Activated gamma-delta T cell treated with anti-CD3 and anti-CD28 coated beads, Interleukin-2, amount 50 U/mL, for 16 hours (primary cell): ENCODE measurements at places on chromosomes 3 and 15.
A peak's percentile ranks its signal among the peaks of the same experiment; 100 is the strongest.

- no peak for DNase-seq
These were observed 4.2 kb upstream of the CCR2 start for GRCh38 chr3:46349484-46350261.

GRCh38 chr3:197835509-197835908 is 44.5 kb downstream of the LRCH3 start:
- DNase-seq: no peak

DNA sequence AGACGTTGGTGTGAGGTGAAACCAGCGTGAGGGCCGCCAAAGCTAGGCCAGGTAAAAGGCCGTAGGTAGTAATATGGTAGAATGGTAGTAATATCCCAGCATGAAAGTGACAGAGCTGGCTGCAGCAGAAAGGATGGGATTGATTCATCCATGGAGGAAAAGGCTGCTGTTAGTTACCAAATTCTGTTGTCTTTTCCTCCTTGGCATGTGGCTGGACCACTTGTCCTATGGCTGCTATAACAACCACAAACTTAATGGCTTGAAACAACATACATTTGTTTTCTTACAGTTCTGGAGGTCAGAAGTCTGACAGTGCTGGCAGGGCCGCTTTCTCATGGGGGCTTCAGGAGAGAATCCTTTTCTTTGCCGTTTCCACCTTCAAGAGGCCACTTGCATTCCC is 47.8 kb upstream of the CHST2 start:
- no peak for DNase-seq

GRCh38 chr3:13700889-13701288 is 152.0 kb downstream of the FBLN2 start:
- DNase-seq: no peak

DNA sequence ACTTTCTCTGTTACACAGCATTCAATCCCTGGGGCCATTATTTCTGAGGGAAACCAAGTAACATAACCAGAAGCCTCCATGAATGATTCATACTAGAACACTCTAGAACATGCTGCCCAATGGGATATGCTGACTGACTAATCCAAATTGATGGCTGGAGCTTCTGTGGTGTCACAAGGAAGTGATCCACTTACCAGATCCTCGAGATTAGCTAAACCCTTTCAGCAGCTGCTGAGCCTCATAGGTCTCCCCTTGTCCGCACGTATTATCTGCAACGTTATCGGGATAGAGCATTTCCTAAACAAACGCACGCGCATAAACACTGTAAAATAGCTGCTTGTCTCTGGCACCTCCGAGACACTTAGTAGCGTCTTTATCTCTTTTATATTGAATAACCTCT is 61.2 kb upstream of the PROK2 start:
- DNase-seq: no peak

DNA sequence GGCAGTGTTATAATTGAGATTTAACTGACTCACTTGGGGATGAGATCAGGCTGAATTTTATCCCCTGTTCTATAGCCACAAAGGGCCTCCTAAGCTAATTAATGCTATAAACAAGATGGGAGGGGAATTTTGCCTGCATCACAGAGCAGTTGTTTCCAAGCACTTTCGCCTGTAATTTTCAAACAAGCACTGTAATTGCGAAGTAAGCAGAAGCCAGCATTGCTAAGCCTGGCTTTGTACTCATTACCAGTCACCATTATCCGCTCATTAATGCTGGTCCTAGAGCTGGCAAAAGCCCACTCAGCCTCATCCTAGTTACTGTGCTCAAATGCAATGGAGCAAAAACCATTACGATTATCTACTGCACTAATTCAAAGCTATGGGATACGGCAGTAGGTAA is 356.6 kb upstream of the UBE2E2 start:
- DNase-seq: no peak

DNA sequence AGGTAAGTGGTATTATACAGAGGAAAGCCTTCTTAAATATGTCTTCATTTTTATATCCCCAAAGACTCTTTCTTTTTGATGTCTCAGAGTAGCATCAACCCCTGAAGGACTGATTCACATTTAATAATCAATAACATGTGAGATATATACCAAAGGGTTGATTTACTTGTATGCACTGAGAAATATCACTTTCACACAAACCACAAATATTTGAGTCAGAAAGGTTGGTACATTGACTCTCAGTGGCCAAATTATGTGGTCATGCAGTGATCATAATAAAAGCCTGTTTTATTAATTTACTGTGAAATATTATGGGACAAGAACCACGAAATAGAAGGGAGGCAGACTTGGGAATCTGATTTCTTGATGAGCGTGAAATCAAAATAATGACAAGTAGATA is 329.0 kb downstream of the GBE1 start:
- DNase-seq: no peak

GRCh38 chr3:135090020-135090717 is 295.1 kb downstream of the EPHB1 start:
- DNase-seq: no peak

DNA sequence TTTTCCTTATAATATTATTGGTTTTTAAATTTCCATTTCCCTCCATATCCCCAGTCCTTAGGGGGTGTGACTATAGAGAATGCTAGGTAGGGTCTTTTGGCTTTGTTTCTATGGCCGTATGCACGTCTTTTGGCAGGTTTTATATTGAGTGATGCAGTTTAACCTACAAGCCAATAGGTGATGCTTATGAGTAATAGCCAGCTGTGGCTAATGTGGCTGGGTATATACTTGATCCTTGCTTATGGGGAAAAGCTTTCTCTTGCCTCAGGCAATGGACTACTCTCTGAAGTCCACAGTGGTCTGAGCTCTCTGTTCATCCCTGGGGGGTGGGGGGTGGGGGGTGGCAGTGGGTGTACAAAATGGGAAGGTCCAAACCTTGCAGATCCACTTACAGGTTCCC is 223.9 kb downstream of the MFSD1 start:
- no peak for DNase-seq

DNA sequence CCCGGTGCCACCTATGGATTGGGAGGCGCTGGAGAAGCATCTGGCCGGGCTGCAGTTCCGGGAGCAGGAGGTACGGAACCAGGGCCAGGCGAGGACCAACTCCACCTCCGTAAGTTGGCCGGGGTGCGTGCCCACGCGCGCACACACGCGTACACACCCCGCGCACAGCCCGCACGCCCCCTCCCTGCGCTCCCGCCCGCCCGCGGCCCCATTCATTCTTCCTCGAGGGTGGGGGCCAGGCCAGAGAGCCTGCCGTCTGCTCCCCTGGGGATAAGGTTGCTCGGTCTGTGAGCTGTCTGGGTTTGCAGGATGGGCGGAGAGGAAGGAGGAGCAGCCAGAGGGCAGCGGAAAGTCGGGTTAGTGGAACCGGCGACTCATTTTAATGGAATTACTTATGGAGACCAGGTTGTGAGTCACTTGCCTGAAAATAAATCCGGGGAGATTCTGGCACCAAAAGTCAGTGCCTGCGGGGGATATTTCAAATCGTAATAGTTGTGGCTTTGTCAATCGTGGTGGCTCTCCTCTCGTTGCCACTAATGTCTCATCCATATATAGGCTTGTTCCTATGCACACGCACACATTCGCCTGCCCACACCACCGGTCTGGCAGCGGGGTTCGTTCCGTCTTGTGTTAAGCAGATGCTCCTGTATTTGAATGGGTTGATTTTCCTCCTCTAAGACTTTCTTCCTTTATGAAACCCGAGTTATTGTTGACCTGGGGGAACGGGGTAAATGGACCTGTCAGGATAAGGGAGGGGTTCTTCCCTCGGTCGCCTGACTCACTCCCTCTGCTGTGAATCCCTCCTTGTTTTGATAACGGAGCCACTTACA is 223.4 kb upstream of the IL12A start:
- DNase-seq: no peak

GRCh38 chr15:84788500-84788899 is 28.7 kb upstream of the ALPK3 start:
- DNase-seq: no peak

GRCh38 chr3:10004506-10004905 is 17.9 kb upstream of the EMC3 start:
- DNase-seq: no peak

DNA sequence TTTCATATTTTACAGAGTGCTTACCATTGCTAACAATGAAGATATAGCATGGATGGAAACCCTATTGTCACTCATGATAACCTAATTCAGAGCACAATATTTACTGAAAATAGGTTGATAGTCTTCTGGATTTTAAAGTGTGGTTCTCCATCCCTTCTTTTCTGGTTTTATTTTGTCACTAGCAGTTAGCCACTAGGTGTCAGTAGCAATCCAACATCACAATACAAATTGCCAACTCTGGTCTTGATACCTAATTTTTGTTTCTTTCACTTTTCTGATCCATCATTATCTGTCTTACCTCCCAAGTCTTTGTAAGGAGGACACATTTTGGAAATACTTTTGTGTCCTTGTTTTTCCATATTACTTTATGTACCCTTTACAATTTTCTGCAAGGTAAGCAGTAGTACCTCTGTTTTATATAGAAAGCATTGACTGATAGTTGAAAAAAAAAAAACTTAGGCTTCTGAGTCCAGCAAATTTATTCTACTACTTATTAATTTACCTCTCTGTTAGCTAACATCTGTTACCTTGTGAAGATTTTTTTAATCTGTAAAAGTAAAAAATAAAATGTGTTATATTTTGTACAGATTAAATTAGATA is 28.3 kb upstream of the CRYBG3 start:
- no peak for DNase-seq

DNA sequence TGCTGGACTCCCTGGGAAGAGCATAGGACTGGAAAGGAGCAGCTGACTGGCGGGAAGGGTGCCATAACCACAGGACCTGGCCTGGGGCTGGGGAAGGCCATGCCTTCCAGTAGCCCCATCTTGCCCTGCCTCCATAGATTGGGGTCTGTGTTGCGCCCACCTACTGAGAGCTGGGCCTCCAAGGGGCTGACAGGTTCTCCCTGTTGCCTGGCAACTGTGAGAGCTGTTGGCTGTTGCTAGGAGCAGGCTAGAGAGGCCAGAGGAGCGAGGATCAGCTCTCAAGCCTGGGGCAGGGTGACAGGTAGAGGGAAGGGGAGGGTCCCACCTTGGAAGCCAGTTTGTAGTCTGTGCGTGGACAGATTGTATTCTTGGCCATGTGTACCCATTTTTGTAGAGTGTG is 2.8 kb upstream of the GNAI2 start:
- no peak for DNase-seq

GRCh38 chr15:63752075-63752684 is 81.6 kb downstream of the HERC1 start:
- DNase-seq: peak; percentile 14

- DNase-seq: no peak
These were observed 52.9 kb upstream of the BCL6 start for GRCh38 chr3:187798126-187798525.

DNA sequence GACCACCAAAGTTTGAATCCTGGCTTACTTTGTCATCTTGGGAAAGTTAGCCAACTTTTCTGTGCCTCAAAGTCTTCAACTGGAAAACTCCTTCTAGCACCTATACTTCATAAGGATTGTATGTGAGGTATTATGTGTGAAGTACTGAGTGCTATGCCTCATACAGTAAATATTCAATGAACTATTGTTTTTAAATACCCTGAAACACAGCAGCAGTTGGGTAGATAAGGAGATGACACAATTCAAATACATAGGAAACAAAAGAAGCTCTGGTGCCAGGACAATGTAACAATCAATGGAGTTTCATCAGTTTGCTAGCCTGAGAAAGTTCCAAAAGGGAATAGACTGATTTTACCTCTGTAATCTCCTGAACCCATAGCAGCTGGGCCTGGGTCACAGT is 43.3 kb downstream of the TUBGCP4 start:
- no peak for DNase-seq

DNA sequence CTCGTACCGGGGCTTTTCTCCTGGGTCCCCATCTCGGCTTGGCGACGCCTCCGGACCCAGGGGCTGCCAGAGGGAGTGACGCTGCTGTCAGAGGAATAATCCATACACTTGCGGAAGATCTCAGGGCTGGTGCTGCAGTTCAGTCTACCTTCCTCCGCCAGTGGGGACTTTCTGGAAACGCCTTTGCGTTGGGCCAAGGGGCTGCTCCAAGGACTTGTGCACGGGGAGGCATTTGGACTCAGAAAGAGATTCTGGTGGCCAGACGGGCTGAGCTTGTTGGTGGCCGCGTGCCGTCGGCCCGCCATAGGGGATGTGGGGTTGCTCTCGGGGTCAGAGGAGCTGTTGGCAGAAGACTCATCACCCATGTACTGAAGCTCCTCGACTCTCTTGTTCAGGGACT is 21.8 kb downstream of the LARP6 start:
- DNase-seq: no peak

GRCh38 chr15:29149738-29150075 is 119.9 kb downstream of the NSMCE3 start:
- no peak for DNase-seq

DNA sequence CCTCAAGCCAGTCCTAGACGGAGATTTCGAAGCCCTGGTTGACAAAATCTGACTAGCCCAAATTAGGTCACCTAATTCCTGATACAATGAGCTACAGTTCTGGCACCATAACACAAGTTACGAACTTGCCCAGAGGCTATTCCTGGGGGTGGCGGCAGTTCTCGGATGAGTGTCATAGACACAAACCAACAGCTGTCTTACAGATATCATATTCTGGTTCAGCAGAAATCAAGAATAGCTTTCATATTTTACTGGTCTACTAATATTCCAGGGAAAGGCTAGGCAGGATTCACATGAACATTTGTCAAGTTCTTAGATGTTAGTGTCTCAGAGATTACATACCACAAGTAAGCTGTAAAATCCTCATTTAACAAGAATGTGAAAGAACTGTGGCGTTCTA is 8.8 kb downstream of the ANAPC13 start:
- DNase-seq: no peak

DNA sequence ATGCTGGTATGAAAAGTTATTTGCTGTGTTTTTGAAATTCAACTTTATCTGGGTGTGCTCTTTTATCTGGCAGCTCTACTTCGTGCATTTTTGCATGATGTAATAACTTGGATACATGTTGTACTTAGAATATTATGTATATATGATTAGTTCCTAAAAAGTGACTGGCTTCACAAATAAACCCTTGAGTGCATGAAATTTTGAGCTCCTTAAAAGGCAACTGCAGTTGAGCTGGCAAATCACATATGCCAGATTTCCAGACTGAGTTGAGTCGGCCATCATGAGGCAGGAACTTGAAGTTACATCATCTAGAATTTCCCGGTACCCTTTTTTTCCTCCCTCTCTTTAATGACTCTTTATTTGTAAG is 162.5 kb downstream of the FNDC3B start:
- DNase-seq: no peak

- no peak for DNase-seq
These were observed 39.1 kb downstream of the GASK1A start for GRCh38 chr3:43018246-43018645.

DNA sequence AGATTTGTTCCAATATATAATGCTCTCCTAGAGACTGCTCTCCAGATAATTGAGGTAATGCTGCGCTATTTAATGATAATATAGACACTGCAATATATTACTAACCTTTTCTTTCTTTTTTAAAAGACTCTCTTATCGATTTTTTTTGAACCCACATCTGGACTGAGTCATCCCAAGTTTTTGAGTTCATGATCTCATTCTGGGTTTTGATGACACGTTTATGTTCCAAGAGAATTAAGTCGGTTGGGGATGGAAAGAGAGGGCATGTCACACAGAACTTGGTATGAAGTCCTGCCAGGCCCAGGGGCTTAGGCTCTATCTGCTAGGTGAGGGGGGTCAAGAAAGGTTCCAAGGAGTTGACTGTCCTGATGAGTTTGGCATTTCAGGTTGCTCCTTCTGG is 431.1 kb downstream of the MFSD1 start:
- DNase-seq: no peak
